Spleen (tissue), 13 donors: ENCODE measurements at places on chromosomes 13 and 19.

- DNase-seq, result no peak
Measured at GRCh38 chr19:56116606-56117005, 4.5 kb downstream of the ZNF787 start.

DNA sequence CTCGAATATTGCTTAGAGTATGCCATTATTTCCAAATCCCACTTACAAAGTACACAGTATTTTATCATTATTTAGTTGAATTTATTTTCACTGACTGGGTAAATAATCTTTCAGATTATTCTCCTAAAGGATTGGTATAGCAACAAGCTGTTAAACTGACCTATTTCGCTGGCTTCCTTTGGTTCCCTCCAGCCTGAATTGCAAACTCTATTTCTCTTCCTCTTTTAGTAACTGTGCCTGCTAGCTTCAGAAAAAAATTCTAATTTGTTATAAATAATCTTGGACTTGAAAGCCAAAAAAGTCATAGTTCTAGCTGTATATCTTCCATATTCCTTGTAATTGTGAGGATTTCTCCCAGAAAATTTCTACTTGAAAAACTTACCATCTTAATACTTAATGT, 15.0 kb upstream of the CCNA1 start:
- DNase-seq, result no peak

- DNase-seq, result peak; percentile 59
Measured at GRCh38 chr13:112624602-112625430, 36.9 kb upstream of the TUBGCP3 start.

GRCh38 chr19:58328999-58329398, 2.2 kb downstream of the ZSCAN22 start:
- no peak for DNase-seq

GRCh38 chr13:73703606-73704005, 430.6 kb downstream of the KLF12 start:
- no peak for DNase-seq
